ENCODE measurements at places on chromosomes 5 and 9.

DNA sequence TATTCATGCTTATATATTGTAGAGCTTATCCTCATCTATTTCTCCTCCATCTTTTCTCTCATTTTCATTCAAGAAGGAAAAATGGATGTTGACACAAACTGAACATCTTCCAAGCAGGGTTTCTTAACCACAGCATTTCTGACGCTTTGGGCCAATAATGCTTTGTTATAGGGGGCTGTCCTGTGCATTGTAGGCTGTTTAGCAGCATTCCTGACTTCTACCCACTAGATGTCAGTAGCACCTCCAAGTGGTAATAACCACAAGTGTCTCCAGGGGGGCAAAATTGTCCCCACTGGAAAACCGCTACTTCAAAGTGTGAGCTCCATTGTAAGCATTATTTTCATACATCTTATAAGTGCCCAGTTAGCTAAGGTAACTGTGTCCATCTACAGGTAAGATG lies 2.6 kb upstream of the TXNDC8 start:
- DNase-seq: peak; percentile 12

GRCh38 chr9:132478353-132479050 lies 68.5 kb downstream of the CFAP77 start:
- DNase-seq: no peak

DNA sequence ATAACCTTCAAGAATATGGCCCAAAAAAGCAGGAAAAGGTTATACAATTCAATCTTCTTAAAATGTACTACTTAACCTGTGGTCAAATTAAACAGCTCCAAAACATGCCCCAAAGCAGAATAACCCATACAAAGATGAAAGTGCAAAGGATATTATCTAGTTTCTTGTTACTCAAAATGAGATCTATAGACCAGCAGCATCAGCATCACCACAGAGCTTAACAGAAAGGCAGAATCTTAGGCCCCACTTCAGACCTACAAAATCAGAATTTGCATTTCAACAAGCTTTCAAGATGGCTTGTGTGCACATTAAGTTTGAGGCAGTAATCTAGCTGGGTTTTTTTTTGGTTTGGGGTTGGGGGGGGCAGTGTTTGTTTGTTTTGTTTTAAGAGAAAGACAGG lies 54.0 kb downstream of the SCAI start:
- DNase-seq: no peak

DNA sequence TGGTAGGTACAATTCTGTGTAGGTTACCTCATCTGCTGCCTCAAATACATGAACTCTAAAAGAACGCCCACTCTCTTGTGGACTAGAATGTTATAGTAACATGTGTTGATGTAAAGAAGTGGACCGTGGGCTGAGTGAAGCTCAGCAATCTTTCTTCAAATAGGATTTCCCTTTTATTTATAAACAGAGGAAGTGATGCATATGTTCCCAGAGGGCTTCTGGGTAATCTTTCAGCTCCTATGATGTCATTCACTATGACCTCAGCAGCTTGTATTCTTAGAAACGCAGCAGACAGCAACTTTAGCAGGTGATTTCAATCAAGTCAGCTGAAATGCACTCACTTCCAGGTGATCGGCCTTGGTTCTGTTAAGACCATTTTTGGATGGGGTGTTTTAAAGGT lies 14.4 kb downstream of the F2RL2 start:
- DNase-seq: no peak

DNA sequence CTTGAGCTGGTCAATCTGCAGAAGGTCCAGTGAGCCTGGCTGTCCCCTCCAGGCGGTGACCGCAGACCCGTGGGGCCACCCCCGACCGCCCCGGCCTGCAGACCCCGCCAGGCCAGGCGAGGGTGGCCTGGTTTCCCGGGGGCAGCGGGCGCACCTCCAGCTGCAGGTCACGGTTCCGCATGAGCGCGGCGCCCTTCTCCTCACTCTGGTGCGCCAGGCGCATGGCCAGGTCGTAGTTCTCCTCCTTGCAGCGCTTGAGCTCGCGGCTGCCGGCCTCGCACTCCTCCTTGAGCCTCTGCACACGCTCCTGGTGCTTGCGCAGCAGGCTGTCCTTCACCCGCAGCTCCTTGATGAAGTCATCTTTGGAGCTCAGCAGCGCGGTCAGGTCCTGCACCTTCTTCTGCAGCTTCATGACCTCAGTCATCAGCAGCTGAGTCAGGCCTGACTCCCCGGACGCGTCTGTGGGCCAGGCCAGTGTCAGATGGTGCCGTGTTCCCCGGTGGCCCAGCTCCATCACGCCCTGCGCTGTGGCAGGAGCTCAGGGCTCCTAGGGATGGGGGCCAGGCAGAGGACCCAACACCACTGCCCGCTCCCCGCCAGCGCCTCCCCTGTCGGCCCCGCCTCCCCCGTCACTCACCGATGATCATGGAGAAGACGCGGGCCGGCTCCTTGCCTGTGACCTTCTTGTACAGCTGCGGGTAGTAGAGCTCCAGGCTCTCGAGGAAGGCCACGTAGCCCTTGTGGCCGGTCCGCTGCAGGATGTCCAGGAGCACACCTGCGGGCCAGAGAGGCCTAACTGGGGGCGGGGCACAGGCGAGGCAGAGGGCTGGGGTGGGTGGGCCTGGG lies 2.6 kb downstream of the CARD9 start:
- no peak for DNase-seq

- no peak for DNase-seq
Measured at GRCh38 chr9:99298614-99299013, 76.5 kb downstream of the SEC61B start.

DNA sequence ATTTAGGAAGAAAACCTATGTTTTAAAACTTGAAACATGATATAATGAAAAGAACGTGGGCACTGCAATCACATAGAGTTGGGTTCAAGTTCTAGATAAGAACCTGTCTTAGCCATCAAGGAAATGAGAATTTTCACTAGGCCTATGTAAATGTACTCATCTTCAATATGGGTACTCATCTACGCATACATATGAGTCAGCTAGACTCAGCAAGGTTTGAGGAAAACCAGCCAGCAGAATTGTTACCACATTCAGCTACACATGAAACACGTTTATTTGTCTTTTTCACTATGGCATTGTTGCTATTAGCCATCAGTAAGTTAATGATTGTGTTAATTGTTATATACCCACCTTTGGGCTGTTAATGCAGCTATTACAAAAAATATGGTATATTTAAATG lies 146.3 kb downstream of the CHSY3 start:
- no peak for DNase-seq

DNA sequence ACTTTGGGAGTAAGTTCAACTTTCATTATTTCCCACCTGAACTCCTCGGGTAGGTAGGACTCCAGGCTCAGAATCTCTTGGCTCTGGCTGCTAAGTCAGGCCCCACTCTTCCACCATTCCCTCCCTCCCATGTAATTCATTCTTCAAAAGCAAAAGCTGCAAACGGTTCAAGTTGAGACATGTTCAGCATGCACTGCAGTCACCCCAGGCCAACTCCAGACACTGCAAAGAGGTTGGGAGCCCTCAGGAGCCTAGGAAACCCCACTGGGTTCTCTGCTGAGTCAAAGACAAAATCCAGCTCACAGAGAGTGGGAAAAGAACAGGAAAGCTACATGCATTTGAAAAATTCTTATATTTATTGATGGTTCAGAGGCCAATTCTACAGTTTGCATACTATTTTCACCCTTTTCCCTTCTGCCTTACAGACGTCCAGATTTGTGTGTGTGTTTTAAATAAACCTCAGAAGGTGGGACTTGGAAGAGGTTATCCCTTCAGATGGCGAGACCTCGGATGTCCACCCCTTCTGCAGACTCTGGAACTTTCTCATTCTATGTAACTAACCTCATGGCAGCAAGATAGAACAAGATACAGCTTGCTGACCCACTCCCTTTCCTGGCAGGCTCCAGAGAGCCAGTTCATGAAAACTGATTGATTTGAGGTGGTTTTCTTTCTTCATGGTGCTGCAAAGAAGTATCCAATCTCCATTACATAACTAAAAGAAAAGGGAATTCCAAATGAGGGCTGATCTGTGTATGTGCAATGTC lies 65.7 kb upstream of the EQTN start:
- DNase-seq: no peak

GRCh38 chr9:28820741-28821140 lies 1247.5 kb upstream of the C9orf72 start:
- peak; percentile 9 for DNase-seq

DNA sequence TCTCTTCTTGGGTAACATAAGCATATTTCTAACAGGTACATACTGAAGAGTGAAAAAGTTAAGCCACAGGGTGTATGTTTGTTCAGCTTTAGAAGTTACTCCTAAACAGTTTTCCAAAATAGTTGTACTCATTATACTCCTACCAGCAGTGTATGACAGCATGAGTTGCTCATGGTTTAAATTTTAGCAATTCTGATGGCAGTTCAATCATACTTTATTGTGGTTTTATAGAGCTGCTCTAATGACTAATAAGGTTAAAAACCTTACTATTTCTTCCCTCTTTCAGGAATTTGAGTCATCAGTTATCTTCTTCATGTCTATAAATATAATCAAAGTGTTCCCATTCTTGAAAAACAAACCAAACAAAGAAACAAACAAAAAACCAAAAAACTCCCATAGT lies 81.5 kb downstream of the CAAP1 start:
- DNase-seq: no peak

DNA sequence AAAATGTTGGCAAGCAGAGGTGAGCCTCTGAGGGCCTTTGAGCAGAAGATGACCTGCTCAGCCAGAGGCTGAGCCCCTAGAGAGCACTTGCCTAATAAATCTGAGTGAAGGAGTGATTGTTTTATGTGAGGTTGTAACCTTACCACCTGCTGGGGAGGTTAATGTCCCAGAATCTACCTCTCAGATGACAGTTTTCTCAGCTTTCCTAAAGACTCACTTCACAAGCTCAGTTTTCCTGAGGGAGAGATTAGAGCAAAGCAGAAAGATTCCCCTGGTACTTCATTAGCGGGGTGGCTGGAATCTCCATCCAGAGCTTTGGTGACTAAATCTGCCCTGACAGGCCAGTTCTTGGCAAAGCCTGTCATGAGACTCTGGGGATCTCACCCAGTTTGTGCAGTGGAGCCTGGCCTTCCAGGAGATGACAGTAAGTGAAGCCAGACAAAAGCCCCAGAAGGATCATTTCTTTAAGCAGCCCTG lies 48.8 kb upstream of the GALNT10 start:
- DNase-seq: no peak

DNA sequence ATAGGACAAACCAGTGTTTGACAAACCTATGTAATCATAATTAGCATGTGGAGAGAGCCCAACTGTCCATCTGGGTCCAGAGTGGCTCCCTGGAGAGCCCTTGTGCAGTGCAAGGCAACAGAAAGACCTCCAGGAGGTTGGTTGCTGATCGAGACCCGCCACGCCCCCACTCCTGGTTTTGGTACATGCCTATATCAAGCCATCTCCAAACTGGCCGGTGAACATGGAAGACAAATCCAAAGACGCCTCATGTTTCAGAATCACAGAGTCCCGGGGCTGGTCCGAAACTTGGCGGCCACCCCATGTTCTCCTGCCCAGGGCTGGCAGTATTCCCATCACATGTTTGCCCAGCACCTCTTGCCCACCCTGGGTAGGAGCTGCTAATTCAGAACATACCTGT lies 140.2 kb downstream of the PAX5 start:
- DNase-seq: no peak

- DNase-seq: no peak
Measured at GRCh38 chr5:178152491-178153444, 917 bp downstream of the NHP2 start.

GRCh38 chr5:178121391-178122276 lies 8.3 kb downstream of the N4BP3 start:
- DNase-seq: no peak

DNA sequence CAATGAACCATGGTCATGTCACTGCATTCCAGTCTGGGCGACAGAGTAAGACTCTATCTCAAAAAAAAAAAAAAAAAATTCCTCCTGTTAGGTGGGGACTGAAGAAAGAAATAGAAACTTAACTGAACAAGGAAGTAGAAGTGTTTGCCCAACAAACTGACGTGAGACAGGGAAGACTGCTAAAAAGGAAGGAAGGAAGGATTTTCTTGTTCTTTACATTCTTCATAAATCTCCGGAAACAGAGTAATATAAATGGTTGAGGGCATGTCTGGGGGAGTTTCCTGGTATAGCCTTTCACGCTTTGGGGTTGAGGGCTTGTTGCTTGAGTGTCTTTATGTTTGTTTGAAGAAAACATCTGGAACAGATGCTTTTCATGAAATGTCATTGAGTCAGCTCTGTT lies 3.1 kb downstream of the TOR1B start:
- DNase-seq: no peak

DNA sequence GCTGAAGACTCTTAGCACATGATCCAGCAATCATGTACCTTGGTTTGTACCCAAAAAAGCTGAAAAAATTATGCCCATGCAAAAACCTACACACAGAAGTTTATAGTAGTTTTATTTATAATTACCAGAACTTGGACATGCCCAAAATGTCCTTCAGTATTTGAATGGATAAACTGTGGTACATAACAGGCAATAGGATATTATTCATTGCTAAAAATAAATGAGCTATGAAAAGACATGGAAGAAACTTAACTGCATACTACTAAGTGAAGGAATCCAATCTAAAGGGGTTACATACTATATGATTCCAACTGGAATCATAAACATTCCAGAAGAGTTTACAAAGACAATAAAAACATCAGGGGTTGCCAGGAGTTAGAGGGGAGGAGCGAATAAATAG lies 25.6 kb downstream of the FBXL17 start:
- no peak for DNase-seq

- no peak for DNase-seq
Measured at GRCh38 chr5:88761269-88761850, 121.6 kb downstream of the MEF2C start.

DNA sequence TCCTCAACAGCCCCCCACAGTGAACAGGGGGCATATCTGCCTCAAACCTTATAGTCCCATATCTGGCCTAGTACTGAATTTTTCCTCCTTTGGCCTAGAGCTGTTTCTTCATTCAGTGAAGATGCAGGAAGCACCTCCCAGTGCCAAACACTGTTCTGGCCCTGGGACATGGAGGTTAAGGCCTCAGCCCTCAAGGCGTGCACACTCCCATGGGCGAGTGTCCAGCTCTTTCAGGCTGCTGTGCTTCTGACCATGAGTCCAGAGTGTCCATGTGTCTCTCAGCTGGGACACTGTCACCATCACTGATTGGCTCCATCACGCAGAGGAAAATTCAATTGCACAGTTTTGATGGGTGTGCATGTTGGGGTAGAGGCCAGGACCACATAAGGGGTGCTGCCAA lies 151.5 kb downstream of the PAX5 start:
- no peak for DNase-seq

- DNase-seq: no peak
Measured at GRCh38 chr5:133353741-133354140, 258.6 kb downstream of the FSTL4 start.

- DNase-seq: no peak
Measured at GRCh38 chr5:142576303-142576702, 109.6 kb downstream of the FGF1 start.

- no peak for DNase-seq
Measured at GRCh38 chr9:3850098-3850497, 324.3 kb upstream of the RFX3 start.
